ENCODE measurements at places on chromosomes 1 and 21.

- no peak for DNase-seq
These were observed 326.1 kb upstream of the BEND5 start for GRCh38 chr1:49102752-49103151.

- no peak for DNase-seq
These were observed 38.6 kb downstream of the FMO4 start for GRCh38 chr1:171352554-171352953.

DNA sequence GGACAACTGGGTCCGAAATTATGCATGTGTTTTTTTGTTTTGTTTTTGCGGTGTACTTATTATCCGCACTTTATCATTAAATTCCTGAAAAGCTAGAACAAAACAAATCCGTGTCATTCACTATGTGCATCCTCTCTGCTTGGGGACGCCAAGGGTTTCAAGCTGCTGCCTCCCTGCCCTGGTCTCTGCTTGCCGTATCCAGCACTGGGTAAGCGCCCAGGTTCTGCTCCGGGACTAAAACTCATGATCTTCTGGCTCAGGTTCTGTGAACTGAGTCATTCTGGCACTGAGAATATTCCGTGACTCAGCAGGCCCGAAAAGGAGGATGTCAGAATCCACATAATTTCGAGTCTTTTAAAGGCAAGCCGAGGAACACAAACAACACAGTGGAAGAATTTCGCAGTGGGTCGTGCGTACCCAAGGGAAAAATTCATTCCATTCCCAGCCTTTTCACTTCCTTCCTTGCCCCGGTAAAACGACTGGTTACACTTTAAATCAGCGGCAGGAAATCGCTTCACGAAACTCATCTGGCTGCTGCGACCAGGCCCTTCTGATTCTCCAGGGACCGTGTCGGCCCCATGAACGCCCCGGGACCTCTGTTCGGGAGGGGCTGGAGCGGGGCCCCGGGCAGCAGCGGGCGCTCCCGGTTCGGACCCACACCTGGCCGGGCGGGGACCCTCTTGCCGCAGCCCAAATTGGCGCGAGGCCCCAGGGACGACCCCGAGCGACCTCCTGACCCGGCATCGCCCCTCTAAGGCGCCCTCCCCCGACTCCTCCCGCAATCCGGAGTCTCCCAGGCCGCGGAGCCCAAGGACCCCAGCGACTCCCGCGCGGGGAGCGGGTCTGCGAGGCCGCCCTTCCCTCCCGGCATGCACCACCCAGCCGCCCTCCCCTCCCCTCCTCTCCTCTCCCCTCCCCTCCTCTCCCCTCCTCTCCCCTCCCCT, 746 bp upstream of the LAMC1 start:
- no peak for DNase-seq

- DNase-seq: no peak
These were observed 15.0 kb upstream of the IL20 start for GRCh38 chr1:206850401-206850800.

DNA sequence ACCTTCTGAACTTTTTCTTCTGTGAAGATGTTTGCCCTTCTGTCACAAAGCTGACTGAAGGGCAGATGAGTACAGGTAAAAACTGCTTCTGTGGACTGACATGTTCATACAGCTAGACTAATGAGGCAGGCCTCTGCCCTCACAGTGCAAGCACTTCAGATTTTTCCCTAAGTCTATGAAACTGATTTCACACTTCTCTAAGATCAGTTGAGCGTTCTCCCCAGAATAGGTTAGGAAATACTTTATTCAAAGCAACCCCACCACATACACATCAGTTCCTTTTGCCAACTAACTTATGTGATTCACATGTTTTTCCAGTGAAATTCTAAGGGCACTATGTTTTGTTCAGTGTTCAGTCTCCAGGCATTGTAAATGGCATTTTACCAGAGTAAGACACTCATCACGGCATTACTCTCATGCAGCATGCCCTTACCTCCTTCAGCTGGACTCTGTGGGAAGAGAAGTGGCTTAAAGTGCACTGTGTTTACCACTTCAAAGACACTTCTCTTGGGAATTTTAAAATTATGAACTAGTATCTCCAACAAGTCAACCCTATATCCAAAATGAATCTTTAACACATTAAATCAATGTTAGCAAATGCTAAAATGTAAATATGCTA, 5.4 kb upstream of the PSMG1 start:
- DNase-seq: no peak

DNA sequence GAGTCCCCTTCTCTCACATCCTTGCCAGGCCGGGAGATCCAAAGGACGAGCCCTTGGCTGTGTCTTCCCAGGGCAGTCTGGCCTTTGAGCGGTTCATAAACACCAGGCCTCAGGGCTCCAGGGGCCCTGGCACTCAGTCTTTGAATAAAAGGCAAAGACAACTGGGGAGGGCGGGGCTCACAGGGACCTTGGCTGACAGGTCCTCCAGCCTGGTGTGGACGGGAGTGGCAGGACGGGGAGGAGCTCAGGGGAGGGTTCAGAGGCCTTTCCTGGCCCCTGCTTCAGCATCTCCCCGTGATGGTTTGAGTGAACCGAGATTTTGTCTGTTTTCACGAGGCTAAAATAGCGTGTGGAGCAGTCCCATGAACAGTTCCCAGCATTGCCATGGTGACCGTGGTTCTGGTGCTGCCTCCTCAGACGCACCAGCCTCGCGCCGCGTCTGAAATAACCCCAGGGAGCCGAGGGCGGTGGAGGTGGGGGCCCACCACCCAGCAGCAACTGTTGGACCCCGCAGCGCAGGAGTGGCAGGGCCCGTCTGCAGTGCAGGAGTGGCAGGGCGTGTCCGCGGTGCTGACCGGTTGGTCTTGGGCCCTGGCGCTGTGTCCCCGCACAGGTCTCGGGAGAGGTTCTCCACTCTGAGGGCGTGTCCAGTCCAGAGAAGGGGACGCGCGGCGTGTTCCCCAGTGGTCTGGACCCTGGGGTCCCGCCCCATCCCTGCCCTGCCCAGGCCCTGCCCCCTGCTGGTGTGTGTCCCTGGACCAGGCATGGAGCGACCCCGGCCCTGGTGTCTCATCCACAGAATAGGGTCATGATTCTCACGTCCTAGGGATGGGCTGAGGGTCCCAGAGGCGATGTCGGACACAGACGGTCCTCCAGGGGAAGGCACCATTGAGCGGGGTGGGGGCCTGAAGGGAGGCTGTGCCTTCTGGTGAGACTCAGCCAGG, 7.1 kb upstream of the PRKCZ start:
- DNase-seq: no peak

DNA sequence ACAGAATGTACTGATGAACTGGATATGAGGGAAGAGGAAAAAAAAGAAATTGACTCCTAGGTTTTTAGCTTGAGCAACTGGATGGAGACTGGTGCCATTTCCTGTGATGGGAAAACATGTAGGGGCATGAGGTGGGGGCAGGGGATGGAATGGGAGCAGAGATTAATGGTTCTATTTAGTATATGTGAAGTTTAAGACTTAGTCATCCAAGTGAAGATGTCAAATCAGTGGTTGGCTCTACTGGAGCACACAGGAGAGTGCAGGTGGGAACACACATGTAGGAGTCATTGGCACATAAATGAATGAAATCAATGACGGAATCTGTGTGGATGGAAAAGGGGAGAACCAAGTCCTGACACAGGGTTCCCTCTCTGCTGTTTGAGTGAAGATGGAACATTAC, 224.4 kb upstream of the COA6 start:
- no peak for DNase-seq

- no peak for DNase-seq
These were observed 254.2 kb upstream of the VAMP3 start for GRCh38 chr1:7516929-7517328.

DNA sequence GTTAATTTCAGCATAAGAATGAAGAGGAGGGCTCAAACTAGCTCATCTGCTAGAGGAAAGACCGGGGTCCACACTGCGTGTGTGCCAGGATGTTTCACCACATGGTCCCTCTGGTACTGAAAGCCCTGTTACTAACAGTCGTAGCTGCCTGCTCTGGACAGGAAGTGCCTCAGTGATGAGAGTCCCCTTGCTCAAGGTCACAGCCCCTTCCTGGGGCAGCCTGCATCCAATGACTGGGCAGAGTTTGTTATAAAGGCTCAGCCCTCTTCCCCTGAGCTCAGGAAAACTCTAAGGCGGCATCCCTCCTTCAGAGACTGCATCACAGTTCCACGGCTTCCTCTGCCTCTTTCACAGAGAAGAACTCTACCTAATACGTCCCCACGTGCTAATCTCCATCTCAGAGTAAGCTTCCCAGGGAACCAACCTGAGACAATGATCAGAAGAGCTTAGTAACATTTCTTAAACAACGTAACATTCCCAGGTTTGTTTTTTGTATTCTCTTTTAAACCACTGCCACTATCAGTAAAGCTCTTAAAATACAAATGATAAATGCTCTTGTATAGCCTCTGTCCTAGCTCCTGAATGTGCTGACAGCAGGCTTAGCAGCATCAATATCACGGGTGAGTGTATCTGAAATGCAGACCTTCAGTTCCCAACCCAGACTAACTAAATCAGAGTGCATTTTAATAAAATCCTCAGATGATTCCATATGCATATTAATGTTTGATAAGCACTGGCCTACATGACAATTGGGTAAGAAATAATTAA, 38.0 kb upstream of the ATP1A1 start:
- no peak for DNase-seq

GRCh38 chr1:229531326-229531725, 23.2 kb upstream of the NUP133 start:
- DNase-seq: no peak

GRCh38 chr21:20998456-20998789, 214 bp downstream of the NCAM2 start:
- no peak for DNase-seq

DNA sequence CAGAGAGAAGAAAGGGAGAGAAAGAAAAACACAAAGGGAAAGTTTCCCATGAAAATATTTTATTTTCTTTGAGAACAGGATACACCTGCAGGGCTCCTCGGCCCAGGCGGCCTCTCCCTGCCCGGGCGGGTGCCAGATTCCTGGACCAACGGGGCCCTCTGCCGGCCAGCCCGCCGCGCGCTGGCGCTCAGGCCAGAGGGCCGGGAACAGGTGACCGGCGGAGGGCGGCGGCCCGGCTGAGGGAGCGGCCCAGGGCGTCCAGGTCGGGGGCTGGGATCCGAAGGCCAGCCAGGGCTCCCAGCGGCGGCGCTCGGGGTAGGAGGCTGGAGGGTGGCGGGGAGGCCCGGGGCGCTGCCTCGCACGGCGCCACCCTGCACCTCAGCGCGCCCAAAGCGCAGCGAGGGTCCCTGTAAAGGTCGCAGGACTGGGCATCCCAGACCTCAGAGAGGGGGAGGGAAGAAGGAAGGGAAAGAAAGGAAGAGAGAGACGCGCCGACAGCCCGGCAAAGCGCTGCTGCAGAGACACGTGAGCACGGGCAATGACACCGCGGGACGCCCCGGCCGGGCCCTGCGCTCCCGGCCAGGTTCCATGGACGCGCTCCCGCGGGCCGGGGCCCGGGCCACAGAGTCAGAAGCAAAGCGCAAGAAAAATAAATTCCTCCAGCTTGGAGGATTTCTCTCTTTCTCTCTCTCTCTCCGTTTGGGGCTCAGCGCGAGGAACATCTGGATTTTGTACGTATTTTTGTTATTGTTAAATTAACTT, 927 bp downstream of the WNT9A start:
- no peak for DNase-seq

DNA sequence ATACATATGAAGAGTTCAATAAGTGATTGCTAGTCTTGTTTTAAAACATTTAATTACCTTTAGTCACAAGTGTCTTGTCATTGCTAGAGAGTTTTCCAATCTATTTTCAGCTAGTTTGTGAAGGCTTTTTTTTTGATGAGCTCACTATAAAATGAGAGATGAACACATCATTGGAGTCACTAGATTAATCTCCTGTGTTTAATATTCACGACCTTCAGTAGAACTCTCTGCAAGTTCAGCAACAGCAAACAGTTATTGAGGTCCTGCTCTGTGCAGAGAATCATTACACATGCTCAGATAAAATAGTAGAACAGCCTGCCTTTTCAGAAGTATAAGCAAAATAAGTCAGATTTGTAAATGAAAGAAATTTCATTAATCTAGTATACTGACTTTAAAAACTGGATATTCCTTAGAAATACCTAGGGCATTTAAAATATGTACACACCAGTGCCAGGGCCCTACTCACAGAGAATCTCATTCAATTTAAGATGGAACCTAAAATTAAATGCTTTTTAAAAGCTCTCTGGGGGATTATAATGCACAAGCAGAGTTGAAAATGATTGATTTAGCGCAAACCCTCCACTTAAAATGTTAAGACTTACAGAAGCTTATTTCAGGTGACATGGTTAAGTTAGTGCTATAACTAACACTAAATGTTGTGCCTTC, 30.5 kb downstream of the KRTAP20-3 start:
- no peak for DNase-seq

GRCh38 chr1:211549092-211549711, 29.8 kb downstream of the SLC30A1 start:
- DNase-seq: no peak

GRCh38 chr1:220690140-220691052, at the start of gene C1orf115:
C1orf115 (plus strand) TSS chr1:220690363; CDS start chr1:220690403, 40 bp downstream.
- DNase-seq: no peak

DNA sequence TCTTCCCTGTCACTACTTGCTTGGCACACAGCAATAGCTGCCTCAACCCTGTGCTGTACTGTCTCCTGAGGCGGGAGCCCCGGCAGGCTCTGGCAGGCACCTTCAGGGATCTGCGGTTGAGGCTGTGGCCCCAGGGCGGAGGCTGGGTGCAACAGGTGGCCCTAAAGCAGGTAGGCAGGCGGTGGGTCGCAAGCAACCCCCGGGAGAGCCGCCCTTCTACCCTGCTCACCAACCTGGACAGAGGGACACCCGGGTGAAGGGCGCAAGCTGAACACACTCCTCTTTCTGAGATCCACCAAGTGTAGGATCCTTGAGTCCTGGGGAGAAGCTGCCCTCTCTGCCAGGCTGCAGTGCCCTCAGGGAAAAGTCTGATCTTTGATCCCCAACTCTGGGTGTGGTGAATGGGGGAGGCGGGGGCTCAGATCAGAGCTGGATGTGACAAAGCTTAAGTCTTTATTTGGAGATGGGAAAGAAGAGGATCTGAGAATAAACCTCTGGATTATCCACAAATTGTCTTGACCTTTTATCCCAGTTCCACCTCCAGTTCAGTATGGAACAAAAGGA, 1.2 kb downstream of the RXFP4 start:
- DNase-seq: no peak

GRCh38 chr1:1039145-1039910, 19.4 kb downstream of the AGRN start:
- no peak for DNase-seq

GRCh38 chr1:159753386-159753785, 27.4 kb upstream of the DUSP23 start:
- no peak for DNase-seq

GRCh38 chr1:205127646-205128045, 5.9 kb upstream of the RBBP5 start:
- no peak for DNase-seq

GRCh38 chr1:234089396-234089795, 184.9 kb downstream of the SLC35F3 start:
- no peak for DNase-seq

DNA sequence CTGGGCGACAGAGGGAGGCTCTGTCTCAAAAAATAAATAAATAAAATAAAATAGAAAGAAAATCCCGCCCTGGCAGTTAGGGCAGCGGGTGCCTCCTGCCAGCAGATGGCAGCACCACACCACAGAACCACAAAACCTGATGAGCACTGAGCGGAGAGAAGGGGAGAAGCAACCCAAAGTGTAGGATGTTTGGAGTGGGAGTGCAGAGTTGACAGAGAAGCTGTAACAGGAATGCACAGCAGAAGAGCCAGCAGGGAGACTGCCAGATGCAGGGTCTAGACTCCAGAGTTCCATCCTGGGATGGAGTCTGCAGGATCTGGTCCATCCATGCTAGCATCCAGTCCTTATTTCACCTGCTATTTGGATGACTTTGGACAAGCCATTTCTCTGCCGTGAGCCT, 29.7 kb upstream of the KIRREL1 start:
- no peak for DNase-seq

GRCh38 chr1:174158767-174159251, 511 bp upstream of the RABGAP1L start:
- DNase-seq: no peak

- no peak for DNase-seq
These were observed 69.1 kb downstream of the LAMC1 start for GRCh38 chr1:183092350-183092749.
